ENCODE measurements at places on chromosomes 4 and X.
A peak's percentile ranks its signal among the peaks of the same experiment; 100 is the strongest.

GRCh38 chr4:170675568-170676262 lies 586.0 kb upstream of the AADAT start:
- DNase-seq = no peak

- DNase-seq = peak; percentile 53
Measured at GRCh38 chrX:72306851-72307645, 1.3 kb upstream of the CITED1 start.

GRCh38 chr4:2064276-2064991 lies 5.3 kb downstream of the NAT8L start:
- DNase-seq = no peak

DNA sequence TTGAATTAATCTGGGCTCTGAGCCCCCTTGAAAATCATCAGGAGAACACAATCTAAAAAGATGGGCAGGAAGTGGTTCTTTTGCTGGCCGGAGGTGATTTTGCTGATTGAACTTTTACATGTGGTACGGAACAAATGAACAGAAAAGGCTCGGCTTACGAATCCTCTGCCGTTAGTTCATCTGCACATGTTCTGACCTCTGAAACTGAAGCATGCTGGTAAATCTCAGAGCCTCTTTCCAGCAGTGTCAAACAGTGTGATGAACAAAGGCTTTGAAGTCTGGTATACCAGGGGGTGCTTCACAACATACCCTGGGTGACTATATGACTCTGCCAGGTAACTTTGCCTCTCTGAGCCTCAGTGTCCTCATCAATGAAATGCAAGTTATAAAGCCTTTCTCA lies 194.2 kb upstream of the C1QTNF7 start:
- no peak for DNase-seq

GRCh38 chr4:105276361-105277104 lies 129.9 kb downstream of the TET2 start:
- peak; percentile 16 for DNase-seq

- DNase-seq = no peak
Measured at GRCh38 chr4:38164346-38164745, 204.1 kb downstream of the PTTG2 start.

GRCh38 chrX:101564651-101565050 lies 14.3 kb downstream of the ARMCX1 start:
- DNase-seq = no peak

DNA sequence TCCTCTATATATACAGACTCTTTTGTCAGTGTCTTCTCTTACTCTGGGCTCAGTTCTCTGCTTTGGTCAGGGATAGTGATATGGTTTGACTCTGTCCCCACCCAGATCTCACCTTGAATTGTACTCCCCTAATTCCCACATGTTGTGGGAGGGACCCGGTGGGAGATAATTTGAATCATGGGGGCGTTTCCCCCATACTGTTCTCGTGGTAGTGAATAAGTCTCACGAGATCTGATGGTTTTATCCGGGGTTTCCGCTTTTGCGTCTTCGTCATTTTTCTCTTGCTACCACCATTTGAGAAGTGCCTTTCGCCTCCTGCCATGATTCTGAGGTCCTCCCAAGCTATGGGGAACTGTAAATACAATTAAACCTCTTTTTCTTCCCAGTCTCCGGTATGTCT lies 144.4 kb downstream of the GLUD2 start:
- DNase-seq = no peak

DNA sequence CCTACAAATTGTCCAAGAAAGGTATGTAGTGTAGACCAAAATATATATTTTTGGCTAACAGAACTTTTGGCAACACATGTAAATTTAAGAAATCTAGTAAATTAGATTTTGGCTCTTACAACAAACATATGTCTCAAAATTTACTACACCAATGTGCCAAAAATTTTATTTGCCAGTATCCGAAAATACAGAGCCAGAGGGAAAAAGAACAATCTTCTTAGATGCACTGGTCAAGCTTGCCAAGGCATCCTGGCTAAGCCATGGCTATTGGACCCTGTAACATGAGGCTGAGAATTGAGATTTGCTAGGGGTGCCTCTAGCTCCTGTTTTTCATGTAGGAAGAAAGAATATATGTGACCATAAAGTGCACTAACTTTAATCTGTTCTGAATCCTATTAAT lies 91.8 kb downstream of the GABRG1 start:
- no peak for DNase-seq

GRCh38 chrX:21487832-21488231 lies 113.6 kb downstream of the CNKSR2 start:
- peak; percentile 1 for DNase-seq

DNA sequence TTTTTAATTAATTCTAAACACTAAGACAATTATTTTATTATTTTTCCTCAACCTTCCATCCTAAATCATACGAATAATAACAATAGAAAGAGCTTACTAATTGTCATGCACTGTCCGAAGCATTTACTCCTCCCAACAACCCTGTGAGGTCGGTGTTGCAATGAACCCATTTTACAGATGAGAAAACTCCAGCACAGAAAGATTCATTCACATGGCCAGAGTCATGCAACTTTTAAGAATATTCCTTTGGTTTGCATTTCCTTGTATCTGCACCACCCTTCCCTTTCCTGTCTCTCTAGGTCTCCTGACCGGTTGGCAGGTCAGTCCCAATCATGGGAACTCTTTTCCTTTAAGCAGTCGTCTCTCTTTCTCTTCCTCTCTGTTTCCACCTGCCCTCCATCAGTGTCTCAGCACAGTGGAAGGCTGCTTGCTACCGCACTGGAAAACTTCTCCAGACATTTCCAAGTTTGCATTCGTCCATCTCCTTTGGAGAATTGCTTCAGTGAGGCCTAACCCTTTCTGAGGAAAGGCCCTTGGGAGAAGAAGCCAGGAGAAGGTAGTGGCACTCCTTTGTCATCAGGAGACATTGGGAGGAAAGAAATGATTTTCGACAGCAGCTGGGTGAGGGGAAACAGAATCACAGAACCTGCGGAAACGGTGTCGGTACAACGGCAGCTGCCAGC lies 1.9 kb upstream of the TMSB4X start:
- no peak for DNase-seq

- DNase-seq = no peak
Measured at GRCh38 chr4:8025668-8026067, 86.0 kb upstream of the AFAP1 start.

Data from DMS79 treated with DMSO at 0.1 percent for 48 hours (cell line).